ENCODE measurements at places on chromosomes 11 and 22. TPM values are rescaled to one million over a fixed set of nuclear protein-coding genes. Genes with fewer than 3 reads are reported as not detected.

- DNase-seq, result no peak
These were observed 163.0 kb upstream of the SYT13 start for GRCh38 chr11:45449036-45449601.

DNA sequence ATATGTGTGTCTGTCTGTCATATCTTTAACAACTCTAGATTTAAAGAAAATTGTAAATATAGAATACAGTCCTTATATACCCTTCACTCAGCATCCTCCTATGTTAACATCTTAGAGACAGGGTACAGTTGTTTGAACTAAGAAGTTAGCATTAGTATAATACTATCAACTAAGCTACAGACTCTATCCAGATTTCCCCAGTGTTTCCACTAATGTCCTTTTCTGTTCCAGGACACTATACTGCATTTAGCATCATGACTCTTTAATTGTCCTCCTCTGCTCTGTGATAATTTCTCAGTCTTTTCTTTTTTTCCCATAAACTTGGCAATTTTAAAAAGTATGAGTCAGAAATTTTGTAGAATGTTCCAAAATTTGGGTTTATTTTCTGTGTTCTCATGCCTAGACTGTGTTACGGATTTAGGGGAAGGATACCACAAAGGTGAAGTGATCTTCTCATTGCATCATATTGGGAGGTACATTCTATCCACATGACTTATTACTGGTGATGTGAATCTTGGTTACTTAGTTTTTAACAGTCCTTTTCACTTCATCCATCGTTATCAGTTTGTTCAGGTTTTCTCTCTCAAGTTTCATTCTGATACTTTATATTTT lies 168.4 kb downstream of the SBF2 start:
- DNase-seq, result no peak

- no peak for DNase-seq
These were observed 136.5 kb downstream of the TRIM29 start for GRCh38 chr11:120001178-120002090.

DNA sequence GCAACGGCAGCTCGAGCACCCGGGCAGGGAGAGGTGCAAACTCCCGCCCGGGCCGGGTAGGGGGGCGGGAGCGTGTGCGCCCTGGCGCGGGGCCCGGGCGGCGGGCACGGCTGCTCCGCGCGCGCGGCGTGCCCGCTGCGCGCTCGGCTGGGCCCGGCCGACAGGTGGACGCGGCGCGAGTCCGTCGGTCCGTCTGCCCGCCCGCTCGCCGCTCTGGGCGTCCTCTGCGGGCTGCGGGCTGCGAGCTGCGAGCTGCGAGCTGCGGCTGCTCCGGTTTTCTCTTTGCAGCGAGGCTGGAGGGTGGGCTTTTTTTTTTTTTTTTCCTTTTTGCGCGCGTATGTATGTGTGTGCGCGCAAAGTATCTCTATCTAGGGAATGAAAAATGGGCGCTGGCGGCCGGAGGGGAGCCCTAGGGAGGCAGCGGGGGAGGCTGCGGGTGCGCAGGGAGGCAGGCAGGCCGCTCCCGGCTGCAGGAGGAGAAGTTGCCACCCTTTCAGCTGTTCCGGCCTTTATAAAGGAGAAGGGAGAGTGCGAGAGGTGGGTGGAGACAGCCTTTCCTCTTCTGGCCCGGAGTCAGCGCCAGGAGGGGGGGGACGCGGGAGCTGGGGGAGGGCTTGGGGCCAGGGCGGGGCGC lies at the start of gene PDGFB:
PDGFB (minus strand) TSS at position 487 of the 634 bp plus-strand sequence. CDS start 1,019 bp downstream, outside the sequence.
- no peak for DNase-seq

The OR51B4 gene
- total RNA-seq, result not detected

The OOSP2 gene
- total RNA-seq, result not detected

The GRIK4 gene
- 0.40 TPM for total RNA-seq

All from cardiac septum (tissue), 1 donor.